Mammary epithelial cell (primary cell): ENCODE measurements at places on chromosomes 11 and 22. TPM values are rescaled to one million over a fixed set of nuclear protein-coding genes. Genes with fewer than 3 reads are reported as not detected.

The H19 gene
- 31.8 TPM for total RNA-seq

The SORL1 gene
- total RNA-seq = 17.5 TPM

The CATSPER1 gene
- not detected for total RNA-seq

The C11orf24 gene
- total RNA-seq = 30.2 TPM

The PDGFB gene
- 29.2 TPM for total RNA-seq

The ZBED5 gene
- total RNA-seq = 27.8 TPM

The IFITM1 gene
- 2.8 TPM for total RNA-seq

The POU2AF2 gene
- not detected for total RNA-seq

The UVRAG gene
- total RNA-seq = 18.7 and 20.4 TPM in 2 replicates

GRCh38 chr11:56783448-56784041, 35.0 kb upstream of the OR9G4 start:
- DNase-seq = peak; percentile 37

GRCh38 chr11:116096272-116096995, 592.2 kb upstream of the CADM1 start:
- DNase-seq = no peak

DNA sequence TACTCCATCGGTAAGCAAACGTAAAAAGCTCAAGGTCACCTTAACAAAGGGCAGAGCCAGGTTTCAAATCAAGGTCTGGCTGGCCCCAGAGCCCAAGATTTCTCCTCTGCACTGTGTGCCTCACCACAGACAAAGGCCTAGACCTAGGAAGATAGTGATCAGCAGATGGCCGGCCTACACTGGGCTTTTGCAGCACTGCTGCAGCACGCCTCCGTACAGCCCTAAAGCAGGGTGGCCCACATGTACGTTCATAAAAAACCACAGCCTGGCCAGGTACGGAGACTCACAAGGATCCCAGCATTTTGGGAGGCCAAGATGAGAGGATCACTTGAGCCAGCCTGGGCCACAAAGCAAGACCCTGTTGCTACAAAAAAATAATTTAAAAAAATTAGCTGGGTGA, 106.3 kb upstream of the PITPNB start:
- DNase-seq = no peak

DNA sequence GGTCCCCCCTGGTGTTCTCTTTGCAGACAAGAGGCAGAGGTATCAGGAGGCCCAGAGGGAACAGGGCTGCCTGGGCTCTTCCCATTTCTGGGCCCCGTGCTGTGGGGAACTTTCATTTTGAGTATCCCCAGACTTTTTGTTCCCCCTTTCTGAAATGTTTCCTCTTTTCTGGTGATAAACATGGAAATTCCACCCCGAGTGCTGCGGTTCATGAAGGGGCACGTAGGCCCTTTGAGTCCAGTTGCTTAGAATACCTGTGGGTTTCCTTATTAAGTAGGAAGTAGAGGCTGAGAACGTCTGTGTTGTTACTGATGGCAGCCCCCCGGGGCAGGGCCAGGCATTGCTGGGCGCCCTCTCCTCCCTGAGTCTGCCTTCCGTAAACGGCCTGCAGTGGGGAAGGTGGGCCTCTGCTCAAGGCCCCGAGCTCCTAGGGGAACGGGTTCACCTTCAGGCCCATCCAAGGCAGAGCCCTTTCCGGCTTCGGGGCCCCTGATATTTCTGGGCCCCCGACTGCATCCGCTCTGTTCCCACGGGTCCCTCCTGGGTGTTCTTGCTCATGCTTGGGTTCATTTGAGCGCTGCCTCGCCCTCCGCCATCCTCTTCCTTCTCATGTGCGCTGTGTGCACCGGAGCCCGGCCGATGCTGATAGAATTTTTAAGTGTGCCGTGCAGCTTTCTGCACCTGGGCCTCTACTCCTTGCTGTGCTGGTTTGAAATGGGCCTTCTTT, 12.0 kb downstream of the TBC1D22A start:
- DNase-seq = no peak

- no peak for DNase-seq
Observed at GRCh38 chr11:58637371-58637770, 14.9 kb downstream of the CNTF start.

- peak; percentile 52 for DNase-seq
Observed at GRCh38 chr22:37193629-37194191, 5.7 kb upstream of the C1QTNF6 start.

- no peak for DNase-seq
Observed at GRCh38 chr11:26096451-26096850, 235.5 kb upstream of the ANO3 start.

DNA sequence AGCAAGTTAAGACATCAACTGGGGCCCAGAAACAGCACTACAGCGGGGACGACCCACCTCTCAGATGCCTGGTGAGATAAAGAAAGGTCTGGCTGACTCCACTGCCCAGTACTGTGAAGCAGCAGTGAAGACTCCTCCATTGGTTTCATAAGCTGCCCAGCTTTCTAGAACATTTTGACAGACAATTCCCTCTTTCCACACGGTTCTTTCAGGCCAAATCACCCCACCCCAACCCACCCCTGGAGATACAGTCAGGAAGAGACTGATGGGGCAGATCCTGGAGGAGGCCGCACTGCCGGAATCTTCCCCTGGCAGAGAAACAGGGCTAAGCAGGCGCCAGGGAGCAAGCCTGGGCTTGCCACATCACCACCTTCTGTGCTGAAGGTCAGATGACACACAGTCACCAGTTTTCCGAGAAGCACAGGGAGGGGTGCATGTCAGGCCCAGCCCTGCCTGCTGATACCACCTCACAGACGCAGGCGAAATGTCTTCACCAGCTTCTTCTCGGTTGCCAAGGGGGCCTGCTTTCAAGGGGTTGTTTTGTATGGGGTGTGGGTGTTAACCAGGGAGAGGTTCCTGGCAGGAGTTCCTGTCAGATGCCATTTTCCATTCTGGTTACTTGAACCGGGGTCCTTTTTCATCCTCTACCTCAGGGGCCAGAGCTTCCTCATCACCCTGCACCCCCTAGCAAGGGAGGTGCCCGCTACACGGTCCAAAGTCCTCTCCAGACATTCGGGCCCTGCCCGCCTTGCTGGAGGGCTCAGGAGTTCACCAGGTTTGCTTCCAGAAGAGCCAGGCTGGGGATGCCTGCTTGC, 1.4 kb upstream of the NEAT1 start:
- peak; percentile 99 for DNase-seq

DNA sequence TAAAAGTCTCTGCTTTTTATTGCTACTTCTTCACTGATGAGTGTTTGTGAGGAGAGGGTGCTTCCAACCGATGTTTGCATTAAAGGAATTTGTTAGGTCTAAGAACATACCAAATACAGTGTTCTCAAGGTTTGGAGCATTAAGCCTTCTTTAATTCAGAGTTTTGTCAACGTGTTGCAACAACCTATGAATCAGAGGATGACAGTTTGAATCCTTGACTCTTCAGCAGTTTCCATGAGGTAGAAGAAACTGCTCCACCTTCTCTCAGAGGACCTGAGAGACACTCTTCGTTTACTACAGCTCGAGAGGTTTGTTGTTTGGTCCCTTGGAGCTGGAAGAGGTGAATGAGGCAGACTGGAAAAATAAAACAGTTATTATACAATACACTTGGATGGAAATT, 55.7 kb downstream of the NCAM1 start:
- peak; percentile 27 for DNase-seq

- no peak for DNase-seq
Observed at GRCh38 chr11:11471201-11471600, 118.2 kb upstream of the CSNK2A3 start.

DNA sequence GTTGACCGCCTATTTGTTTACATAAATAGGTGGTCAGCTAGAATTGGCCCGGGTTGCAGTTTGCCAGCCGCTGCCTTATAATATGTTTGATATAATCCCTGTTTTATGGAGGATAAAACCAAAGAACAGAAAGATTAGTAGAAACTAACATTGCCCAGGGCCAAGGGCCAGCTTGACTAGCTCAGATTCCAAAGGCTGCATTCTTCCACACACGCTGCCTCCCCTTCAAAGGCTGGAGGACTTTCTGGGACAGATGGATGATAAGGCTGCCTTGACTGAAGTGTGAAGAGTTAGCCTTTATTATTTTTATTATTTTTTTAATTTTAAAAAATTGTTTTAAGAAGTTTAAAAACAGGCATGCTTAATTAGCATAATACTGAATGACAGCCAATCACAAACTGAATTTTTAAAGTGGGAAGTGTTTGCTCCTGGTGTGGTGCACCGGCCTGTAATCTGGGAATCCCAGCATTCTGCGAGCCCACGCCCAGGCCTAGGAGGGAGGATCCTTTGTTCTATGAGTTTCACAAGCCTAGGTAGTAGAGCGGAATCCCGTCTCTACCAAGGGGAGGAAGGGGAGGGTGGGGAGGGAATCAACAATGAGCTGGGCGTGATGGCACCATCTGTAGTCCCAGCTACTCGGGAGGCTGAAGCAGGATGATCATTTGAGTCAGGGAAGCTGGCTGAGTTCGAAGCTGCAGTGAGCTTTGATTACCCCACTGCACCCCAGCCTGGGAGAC, 114.9 kb downstream of the NAV2 start:
- DNase-seq = no peak

GRCh38 chr11:16758382-16759024, 20.1 kb downstream of the C11orf58 start:
- DNase-seq = no peak

DNA sequence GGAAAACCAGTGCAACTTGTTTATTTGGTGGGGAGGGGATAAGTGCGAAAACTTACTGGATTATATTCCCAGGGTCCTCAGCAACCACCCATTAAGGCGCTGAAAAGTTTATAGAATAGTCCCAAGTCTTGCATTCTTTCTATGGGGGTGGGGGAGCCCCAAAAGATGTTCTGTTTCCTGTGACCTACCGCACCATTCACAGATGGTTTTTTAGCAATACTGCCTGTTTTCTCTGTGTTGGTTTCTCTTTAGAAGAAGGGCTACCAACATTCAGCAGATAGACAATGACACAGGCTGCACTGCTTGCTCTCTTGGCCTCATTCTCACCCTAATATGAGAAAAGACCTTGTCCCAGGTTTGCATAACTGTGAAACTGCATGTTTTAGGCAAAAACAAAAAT, 86.5 kb downstream of the FAM76B start:
- no peak for DNase-seq

DNA sequence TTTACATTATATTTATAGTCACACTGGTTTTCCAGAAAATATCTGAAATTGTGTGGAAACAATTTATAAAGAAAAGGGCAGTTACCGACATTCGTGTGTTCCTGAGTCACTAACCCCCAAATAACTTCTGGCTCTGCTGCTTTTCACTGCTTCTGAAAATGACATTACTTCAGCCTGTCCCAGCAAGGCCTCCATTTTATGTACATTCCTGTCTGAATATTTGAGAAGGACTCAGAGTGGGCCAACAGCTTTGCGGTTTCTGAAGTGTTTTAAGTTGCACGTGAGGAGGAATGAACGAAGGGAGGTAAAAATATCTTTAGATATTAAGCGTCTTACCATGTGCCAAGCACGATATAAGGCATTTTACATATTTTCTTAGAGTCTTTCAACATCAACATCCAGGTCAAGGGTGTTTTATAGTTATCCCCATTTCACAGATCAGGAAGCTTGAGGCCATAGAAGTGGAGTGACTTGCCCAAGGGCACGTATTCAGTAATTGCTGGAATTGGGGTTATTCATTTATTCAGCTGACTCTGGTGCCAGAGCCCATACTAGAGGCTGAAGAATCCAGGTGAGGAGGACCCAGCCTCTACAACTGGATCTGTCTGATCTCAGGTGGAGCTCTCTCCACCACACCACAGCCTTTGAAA, 30.8 kb upstream of the WNT11 start:
- no peak for DNase-seq

- DNase-seq = no peak
Observed at GRCh38 chr22:38270091-38270992, 2.5 kb downstream of the TMEM184B start.

DNA sequence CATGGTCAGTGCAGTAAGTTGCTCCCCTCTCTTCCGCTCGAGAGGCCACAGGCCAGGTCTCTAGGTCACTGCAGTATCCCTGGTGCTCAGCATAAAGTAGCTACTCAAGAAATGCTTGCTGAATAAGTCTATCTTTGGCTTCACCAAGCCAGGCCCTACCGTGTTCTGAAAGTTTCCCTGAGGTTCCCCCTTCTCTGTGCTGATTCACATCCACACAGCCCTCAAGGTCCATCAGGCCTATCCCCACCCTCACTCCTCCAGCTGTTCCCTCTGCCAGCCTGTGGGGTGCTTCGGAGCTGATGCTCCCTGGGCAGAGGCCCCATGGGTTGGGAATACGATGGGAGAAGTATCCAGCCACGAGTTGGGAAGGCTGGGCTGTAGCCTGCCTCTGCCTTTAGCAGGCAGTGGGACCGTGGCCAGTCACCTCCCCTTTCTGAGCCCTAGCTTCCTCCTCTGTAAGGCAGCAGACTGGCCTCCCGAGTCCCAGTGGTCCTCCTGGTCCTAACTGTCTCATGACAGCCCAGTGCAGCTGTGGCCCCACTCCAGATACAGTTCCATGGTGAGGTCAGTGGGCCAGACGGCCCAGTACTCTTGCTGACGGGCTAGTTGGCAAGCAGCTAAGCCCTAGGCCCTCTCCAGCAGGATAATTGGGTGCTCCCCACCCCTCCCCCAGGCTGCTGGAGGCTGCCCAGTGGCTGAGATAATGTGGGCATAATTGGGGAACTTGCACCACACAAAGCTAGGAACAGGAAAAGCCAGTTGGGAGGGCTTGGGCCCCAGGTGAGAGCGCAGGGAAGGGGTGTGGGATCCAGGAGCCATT, 48.2 kb downstream of the NECTIN1 start:
- no peak for DNase-seq

DNA sequence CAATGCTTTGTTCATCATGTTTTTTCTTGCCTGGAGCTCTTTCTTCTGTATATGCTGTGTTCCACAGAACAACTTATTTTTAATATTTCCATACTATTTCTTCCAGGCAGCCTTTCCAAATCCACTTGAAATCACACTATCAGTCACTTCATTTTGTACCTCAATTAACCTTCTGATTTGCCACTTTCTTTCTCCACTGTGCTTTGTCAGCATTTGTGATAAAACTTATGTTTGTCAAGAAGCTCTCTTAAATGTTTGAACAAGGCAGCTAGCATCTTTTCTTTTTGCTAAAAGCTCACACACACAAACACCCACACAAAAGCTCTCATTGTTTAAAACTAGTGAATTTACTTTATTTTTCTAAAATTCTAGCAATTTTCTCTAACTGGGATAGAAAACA, 2014.7 kb upstream of the RAG2 start:
- DNase-seq = no peak

GRCh38 chr11:108758458-108758857, 93.6 kb downstream of the DDX10 start:
- no peak for DNase-seq

GRCh38 chr11:111697933-111698371, 68.2 kb downstream of the PPP2R1B start:
- no peak for DNase-seq

- no peak for DNase-seq
Observed at GRCh38 chr11:63362196-63362793, 7.3 kb upstream of the SLC22A9 start.

DNA sequence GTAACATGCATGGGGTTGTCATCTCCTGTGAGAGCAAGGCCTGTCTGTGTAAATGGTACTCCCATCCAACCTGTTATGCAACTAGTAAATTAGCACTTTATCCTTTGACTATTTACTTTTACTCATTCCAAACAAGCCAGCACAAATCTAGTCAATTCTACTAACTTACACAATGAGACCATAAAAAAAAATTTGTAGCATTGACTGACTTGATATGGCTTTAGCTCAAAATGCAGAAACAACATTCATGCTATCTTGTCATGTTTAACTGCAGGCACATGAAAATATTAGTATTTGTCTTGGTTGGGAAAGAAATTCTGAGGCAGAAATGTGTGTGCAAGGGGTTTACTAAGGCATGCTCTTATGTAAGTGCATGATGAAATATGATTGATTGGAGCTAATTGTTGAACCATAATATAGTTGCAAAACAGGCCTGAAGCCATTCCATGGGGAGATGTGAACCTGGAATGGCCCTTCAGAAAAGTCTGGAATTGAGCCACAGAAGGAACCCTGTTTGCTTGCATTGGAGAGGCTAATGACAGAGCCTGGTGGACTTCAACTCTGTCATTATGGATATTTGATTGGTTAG, 2.5 kb downstream of the SLC22A25 start:
- DNase-seq = no peak
